ENCODE measurements at places on chromosomes 7 and 10.

GRCh38 chr10:26821699-26822570, 38.8 kb downstream of the ABI1 start:
- no peak for DNase-seq

- DNase-seq, result no peak
Observed at GRCh38 chr7:148898845-148899484, 14.9 kb upstream of the EZH2 start.

DNA sequence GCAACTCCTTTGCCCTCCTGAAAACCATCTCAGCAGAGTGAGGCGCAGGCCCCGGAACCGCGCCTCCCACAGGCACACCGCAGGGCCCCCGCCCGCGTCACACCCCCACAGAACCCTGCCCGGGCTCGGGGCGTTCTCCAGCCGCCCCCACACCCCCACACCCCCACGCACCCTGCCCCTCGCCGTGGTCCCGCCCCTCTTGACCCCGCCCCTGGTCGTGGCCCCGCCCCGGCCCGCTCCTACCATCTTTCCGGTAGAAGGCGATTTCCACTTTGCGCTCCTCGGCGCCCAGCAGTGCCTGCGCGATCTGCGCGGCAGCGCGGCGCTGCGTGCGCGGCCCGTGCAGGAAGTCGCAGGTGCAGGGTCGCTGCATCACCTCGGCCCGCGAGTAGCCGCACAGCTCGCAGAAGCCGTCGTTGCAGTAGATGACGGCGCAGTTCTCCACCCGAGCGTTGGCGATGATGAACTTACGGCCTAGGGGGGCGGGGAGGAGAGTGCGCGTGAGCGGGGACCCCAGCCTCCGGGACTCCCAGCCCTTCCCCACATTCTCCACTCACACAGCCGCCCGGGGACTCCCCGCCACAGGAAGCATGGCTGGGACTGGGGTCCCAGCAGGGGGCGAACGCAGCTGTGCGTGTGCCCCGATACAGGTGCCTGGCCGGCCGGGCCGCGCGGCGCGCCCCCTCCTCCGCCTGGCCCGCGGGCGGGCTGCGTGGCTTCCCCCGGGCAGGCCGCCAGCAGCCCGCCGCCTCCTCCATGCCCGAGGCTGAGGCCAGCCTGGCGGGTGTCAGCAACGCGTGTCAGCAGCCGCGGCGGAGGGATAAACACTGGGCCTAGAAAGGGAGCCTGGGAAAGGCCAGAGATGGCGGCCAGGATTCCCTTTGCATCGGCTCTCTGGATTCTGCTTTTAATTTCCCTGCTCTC, 3.4 kb downstream of the KCNH2 start:
- peak; percentile 69 for DNase-seq

- no peak for DNase-seq
Observed at GRCh38 chr7:76023002-76023401, 24.8 kb downstream of the STYXL1 start.

DNA sequence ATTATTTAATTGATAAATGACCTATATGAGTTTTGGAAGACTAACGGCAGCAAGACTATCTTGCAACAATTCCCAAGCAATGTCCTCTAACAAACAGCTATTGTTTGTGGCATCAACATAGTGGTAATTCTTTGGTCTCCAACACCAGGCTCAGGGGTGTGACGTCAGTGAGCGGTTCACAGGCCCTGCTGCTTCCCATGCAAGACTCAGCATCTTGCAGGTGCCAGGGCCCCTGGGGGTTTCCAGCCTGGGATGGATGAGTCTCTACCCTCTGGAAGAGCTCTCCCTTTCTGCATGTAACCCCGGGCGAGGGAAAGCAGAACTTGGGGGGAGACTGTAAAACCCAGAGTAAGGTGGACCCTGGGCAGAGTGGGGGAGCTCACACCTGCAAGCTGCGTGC, 164.7 kb downstream of the ACTR3B start:
- no peak for DNase-seq

DNA sequence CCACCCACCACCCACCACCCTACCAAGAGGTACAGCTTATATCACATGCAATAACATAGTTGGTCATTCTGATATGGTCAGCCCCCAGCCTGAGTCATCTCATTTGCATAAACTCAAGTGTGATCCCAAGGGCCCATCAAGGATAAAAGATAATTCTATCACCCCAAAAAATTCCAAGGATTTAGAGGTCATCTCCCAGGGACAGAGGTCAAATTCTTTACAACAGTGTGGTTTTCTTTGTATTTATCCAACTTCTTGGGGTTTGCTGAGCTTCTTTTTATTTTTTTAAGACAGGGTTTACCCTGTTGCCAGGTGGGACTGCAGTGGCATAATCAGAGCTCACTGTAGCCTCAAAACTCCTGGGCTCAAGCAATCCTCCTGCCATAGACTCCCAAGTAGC, 9.4 kb upstream of the GTPBP10 start:
- DNase-seq, result no peak

DNA sequence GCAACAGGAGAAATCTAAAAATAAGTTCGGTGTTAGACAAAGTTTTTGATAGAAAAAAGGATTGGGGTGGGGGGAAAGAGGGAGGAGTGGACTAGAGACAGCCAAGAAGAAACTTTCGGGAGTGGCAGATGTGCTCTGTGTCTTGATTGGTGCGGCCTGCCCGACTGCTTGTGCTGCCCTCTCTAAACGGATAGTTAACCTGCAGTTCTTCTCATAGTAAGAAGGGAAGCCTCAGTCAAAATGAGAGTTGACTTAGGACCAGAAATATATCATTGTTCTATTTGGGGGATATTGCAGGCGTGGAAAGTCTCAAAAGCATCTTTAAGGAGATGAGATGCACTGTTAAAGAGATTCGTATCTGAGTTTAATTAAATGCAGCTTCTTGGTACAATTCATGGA, 39.3 kb downstream of the UBE3C start:
- no peak for DNase-seq

DNA sequence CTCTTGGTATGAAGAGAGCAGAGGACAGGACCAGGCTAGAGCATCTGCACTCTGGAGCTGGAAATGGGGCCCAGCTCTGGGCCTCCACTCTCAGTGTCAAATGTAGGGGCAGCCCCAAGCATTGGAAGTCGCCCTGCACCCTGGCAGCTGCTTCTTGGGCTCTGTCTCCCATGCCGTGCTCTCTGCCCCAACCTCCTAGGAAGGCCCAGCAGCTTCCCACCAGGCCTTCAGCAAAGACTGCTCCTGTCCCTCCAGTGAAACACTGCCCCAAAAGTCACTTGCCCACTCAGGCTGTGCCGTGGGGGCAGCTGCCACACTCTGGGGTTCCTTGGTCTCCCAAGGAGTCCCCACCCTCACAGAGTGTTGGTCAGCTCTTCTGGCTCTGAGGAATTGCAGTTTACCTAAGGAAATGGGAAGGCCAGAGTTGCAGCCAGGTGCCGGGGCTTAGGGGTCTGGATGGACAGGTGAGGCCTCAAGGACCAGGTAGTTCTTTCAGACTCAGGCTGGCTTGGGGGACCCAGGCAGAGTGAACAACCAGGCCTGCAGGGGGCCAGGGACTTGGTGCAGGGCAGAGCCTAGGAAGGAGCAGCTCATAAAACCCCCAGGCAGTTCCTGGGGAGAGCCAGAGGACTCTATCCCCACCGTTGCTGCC, 9.4 kb upstream of the OPN4 start:
- no peak for DNase-seq

- DNase-seq, result no peak
Observed at GRCh38 chr10:98956576-98957260, 278.9 kb downstream of the HPSE2 start.

GRCh38 chr7:106629516-106629915, 31.4 kb downstream of the CCDC71L start:
- no peak for DNase-seq

GRCh38 chr7:123771256-123771655, 22.5 kb upstream of the WASL start:
- DNase-seq, result no peak

DNA sequence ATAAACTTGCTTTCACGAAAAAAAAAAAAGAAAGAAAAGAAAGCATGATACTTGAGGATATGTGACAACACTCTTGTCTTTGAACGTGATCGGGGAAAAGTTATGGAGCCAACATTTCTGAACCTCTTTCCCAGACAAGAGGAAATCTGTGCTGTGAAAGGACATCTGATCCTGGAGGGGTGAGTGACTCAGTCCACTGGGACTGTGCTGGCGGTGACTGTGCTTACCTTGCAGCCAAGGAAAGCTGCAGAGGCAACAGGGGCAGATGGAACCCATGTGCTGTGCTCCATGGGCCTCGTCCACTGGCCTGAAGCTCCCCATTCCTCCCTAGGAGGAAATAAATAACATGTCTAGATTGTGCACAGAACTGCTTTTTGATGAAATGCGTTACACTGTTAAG, 116.5 kb upstream of the RAB11FIP2 start:
- DNase-seq, result no peak

DNA sequence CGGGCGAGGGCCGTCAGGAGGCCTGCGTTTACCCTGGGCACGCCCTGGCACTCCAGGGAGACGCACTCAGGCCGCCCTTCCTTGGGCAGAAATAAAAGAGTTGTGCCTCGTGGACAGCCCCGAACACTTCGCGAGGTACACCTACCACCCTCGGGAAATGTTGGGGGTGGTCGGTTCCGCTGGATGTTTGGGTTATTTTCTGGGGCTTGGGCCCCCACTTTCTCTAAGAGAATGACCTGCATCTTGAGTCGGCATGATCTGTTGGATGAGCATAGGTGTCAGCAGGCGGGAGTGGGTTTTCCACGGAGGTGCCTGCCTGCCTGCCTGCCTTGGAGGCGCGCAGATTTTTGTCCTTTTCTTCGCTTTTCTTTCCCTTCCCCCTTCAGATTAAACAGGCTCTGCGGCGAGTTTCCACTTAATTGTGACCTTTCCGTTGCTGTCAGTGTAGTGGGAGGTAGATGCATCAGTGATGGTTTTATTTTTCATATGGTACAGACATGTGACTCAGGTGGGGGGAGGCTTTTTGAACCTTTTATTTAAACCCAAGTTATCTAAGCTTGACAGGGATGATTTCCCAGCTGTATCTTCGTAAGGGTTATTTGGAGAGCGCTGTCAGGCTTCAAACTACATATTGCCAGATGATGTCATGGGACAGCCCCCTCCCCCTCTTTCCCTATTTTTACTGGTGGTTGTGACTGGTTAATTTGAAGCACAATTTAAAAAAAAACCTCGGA, 661 bp downstream of the HECTD2 start:
- DNase-seq, result no peak

DNA sequence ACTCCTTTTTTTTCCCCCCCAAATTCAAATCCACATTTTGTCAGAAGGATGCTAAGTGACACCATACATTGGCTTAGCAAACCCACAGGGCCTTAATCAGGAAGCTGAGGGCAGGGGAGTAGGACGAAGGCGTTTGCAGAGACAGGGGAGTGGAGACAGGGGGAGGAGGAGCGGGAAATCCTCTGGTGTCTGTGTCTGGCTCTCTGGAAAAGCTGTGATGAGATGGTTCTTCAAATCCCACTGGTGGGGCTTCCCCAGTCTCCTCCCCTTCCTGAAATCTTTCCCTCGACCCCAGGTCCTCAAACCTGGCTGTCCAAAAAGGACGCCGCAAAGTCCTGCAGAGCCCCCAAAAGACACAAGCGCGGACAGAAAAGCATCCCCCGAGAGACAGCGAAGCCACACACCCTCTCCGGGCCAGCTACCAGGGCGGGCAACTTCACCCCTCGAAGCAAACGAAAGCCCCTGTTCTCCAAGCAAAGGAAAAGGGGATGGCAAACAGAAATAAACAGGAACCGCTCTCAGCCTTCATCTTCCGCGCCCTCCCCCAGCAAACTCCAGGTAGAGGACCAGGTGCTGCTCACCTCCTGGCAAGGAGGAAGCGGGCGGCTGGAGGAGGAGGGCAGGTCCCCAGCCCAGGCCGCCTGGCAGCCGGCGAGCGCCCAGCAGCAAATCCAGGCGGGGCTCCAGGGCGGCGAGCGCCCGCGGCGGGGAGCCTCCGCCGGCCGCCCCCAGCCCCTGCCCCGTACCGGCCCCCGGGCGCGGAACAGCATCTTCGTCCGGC, 520 bp downstream of the ELAPOR2 start:
- DNase-seq, result no peak

DNA sequence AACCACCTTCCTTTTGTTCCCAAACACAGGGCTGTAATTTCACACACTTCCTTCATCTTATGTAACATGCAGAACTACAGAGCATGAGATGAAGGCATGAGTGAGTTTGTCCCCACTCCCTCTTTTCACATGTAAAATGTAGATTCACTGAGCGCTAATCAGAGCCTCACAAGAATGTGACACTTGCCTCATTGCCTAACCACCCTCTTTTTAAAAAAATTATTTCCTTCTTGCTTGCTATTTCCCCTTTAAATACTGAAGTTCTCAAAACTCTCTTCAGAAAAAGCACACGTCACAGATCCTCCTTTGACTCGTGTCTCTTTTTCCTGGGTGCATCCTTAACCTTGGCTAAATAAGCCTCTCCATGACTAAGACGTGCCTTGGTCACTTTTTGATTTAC, 121.2 kb upstream of the TARP start:
- DNase-seq, result no peak

DNA sequence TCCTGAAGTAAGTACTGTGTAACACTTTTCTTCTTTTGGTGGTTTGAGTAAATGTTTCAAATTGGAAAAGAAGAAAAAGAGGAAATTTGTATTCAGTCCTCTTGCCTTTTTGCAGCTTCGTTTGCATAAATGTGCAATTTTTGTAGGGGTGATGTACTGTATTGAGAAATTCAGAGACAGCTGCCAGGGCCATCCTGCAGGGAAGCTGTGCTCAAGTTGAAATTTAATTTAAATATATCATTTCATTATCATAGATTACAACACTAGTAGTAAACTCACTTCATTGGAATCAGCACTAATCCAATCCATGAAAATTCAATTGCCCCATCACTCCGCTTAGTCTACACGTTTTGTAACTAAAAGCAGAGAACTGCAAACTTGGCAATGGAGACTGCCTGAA, 415.4 kb downstream of the DNAJB9 start:
- no peak for DNase-seq

GRCh38 chr10:67783606-67784294, 54.2 kb downstream of the DNAJC12 start:
- no peak for DNase-seq

- no peak for DNase-seq
Observed at GRCh38 chr10:129547608-129548007, 80.6 kb downstream of the MGMT start.

DNA sequence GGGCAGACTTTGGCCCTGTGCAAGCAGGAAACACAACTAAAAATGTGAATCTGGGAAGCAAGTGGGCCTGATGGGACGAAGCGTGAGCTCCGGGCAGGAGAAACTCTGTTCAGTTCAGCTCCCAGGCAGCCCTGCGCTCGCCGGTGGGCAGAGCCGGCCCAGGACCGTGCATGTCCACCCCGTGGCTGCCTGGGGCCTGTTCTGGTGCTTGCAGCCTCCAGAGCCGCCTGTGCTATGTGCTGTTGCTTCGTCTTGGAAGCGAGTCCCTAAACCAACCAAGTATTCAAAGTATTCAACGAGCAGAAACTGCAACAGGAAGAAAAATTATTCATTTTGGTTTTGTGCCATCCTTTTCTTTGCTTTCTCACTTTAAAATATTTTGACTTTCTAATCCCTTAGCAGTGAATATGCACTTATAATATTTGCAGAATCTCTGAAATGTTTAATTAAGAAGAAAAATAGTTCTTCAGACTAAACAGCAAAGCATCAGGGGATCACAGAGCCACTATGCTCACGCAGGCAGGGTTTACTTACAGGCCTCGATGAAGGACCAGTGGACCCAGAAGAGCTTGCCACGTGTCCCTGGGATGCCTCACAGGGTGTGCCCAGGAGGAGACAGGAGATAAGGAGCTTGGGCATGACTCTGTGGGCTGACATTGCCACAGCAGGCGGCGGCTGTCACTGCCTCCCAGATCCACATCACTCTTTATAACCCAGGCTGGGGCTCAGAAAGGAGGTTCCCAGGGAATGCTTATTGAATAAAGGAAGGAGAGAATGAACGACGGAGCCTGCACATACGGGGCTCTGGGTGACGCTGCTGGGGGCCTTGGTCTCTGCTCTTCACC, 45.6 kb downstream of the VIPR2 start:
- DNase-seq, result no peak
